ENCODE measurements at places on chromosomes 12 and 14.
A peak's percentile ranks its signal among the peaks of the same experiment; 100 is the strongest.

- peak; percentile 53 for DNase-seq
Observed at GRCh38 chr14:33842299-33842698, 108.6 kb downstream of the EGLN3 start.

DNA sequence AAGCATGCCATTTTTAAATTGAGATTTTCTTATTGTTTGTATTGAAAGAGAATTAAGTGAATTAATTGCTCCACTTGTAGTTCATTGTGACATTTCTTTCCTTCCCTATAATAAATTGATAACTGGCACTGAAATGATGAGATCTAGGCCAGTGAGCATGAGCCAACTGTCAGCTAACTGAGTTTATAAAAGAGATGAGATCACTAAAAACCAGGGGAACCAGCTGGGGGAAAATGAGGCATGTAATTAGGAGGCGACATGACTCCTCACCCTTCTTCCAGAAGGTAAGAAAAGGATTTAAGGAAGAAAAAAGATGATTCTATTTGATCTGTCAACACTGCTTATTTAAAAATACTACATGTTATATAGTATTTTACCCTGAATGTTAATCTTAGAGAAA is 104.5 kb upstream of the DNM1L start:
- no peak for DNase-seq

- DNase-seq: no peak
Observed at GRCh38 chr12:3017281-3017680, 58.1 kb downstream of the TEAD4 start.

GRCh38 chr12:107366322-107366721 is 273.0 kb upstream of the CRY1 start:
- no peak for DNase-seq

DNA sequence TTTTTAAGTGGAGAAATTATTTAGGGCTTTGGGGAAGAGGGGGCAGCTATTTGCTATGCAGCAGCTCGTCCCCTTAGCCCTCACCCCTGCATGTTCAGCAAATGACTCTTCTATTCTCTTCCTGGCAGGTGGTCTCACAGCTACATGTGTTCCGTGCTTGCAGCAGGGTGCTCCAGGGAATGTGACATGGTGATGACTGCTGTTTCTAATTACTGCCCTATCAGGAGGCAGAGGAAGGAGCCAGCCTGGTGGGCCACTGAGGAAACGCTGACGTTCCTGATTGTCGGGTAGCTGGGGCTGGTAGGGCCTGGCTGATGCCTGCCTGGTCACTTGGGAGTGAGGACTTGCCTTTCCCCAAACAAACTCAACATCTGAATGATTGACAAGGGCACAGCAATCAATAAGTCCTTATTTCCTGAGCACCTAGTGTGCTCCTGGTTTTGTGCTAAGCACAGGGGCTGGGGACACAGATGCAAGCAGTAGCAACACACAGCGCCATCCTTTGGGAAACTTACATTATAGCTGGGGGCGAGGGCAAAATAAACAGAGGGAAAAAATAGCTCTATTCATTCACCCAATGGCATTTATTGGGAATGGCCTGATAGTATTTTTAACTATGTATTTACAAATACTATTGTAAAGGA is 377.8 kb downstream of the FUT8 start:
- DNase-seq: no peak

DNA sequence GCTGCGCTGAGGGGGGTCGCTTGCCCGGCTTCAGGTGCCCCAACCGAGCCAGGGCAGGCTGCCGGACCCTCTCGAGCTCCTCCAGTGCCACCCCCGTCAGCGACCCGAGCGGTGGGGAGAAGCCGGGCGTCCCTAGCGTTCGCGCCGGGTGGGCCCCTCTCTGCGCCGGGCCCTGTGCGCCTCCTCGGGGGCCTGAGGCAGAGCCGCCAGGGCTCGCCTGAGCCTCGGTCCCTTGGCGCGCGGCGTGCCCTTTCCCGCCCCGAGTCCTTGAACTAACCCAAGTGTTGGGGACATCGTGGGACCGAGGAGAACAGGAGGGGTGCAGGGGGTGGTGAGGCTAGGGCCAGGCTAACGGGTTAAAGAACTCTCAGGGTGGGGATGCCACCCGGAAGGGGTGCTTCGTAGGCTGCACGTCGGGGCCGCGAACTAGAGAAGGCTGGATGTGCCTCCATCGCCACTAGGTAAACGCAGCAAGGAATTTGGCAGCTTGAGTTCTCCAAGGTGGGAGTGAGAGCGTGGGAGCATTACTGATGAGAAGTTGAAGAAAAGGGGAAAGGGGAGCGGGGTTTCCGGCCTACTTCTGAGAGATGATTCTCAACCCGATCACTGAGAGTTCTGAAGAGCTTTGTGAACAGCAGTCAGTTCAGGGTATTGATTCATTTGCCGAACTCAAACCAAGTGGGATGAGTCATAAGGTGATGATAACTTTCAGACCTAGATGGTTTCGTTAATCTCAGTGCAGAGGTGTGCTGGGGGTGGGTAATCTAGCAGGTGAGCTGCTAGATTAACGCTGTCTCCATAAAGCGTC is 618 bp downstream of the RNF34 start:
- DNase-seq: peak; percentile 30

GRCh38 chr12:47774663-47775062 is 1.6 kb downstream of the SLC48A1 start:
- DNase-seq: no peak

DNA sequence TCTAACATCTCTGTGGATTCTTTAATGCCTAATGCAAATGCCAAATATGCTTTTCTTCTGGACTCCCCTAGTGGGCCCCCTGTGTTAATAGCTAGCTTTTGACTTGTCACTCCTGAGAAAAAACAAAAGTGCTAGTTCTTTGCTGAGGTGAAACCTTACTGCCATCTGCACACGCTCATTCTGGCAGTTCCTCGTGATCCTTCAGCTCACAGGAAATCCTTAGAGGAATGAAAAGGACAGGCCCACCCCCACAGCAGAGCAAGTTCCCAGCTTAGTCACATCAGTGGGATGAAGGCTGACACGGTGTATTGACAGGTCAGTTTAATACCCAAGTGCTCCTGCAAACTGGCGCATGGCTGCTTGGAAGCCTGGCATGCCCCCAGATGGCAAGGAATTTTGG is 165.1 kb upstream of the ATP2B1 start:
- DNase-seq: no peak

GRCh38 chr12:118982984-118983761 is 1.8 kb downstream of the SRRM4 start:
- no peak for DNase-seq

- no peak for DNase-seq
Observed at GRCh38 chr12:67662910-67663538, 14.5 kb downstream of the DYRK2 start.

GRCh38 chr14:90717916-90718315 is 98.3 kb downstream of the TTC7B start:
- no peak for DNase-seq

DNA sequence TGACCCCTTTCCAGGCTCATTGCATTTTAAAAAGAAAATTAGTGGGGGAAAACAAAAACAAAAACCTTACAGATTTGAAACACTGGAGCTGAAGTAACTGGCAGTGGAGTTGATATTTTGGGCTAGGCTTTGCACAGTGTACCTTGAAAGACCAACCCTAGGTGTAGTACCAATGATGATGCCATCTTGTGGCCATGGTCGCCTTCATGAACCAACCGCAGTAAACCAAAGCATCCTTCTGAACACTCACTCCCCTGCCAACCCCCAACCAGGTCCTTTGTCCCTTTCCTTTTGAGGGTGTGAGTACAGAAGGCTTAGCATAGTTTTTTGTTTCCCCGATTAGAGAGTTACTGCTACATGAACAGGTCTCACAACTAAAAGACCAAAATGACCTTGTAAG is 5.9 kb downstream of the TOMM20L start:
- DNase-seq: peak; percentile 43

DNA sequence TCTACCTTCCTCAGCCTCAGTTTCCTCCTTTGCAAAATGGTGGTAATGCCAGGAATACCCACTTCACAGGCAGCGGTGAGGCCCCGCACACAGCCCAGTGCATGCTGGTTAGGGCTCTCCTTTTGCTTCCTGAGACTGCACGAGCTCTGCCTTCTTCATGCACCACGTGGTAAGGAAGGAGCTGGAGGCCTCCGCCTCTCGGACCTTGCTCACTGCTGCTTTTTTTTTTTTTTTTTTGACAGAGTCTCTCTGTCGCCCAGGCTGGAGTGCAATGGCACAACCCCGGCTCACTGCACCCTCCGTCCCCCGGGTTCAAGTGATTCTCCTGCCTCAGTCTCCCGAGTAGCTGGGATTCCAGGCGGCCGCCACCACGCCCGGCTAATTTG is 18.1 kb downstream of the TAMALIN start:
- DNase-seq: no peak

- DNase-seq: no peak
Observed at GRCh38 chr14:95328729-95329503, 9.2 kb upstream of the CLMN start.

GRCh38 chr14:68792979-68793733 is at the start of gene ZFP36L1:
Gene ZFP36L1, minus strand, starts transcription at chr14:68793067. Its CDS starts 129 bp downstream, at chr14:68792938.
- DNase-seq: peak; percentile 96

GRCh38 chr12:24436667-24437066 is 487.2 kb upstream of the SOX5 start:
- DNase-seq: no peak

DNA sequence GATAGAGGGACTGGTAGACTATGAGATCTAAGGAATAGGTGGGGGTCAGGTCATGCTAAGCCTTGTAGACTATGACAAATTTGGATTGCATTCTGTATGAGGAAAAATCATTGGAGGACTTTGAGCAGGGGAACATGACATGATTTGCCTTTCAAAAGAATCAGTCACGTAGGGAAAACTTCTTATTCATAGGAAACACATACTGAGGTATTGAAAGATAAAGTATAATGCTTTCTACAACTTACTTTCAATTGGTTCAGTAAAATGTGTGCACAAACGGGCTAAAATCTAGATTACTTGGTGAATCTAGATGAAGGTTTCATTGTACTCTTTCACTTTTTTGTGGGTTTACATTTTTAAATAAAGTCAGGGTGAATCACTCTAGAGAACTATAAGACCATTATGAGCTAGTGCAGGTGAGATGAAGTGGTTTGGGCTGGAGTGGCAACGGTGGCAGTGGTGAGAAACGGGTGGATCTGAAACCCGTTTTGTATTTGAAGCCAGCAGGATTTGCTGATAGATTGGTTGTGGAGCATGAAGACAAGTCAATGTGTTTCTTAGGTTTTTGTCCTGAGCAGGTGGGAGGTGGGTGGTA is 6.7 kb downstream of the BBS10 start:
- no peak for DNase-seq

GRCh38 chr12:45989287-45989686 is 1.1 kb downstream of the SCAF11 start:
- no peak for DNase-seq

DNA sequence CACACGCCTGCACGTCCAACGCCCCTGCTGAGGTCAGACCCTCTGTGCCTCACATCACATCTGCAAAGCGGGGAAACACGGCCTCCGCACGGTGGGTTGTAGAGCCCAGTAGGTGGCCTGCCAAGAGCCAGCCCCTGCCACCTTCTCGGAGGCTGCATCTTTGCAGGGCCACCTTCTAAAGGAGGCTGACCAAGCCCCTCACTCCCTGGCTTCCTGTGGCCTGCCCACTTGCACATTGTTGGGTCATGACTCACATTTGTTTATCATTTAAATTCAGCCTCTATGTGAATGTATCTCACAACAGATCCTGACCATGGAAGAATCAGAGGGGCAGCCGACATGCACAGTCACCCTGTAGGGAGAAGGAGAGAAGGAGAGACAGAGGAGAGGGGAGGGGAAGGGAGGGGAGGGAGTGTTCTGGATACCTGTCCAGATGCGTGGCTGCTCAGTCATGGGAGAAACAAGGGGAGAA is 319.5 kb upstream of the DIO3 start:
- no peak for DNase-seq

DNA sequence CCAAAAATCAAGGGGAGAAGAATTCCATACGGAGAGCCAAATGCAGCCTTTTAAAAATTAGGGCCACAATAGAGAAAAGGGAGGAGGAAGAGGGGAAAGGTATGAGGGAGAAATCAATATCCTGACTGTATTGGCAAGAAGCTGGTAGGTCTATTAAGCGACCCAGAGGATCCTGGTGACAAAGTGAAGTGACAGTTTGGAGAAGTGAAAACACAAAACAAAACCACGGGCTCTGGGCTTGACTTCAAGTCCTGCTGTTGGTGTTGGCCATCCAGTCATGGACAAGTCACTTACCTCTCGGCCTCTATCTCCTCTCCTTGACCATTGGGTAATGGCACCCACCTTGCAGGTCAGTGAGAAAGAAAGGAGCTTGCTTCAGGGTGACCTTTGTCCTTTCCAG is 47.0 kb upstream of the KCNA5 start:
- no peak for DNase-seq

GRCh38 chr12:116174006-116174405 is 103.5 kb downstream of the MED13L start:
- no peak for DNase-seq

GRCh38 chr12:113528606-113529293 is 57.1 kb upstream of the LHX5 start:
- DNase-seq: no peak

GRCh38 chr14:26443654-26444053 is 154.2 kb downstream of the NOVA1 start:
- no peak for DNase-seq

- no peak for DNase-seq
Observed at GRCh38 chr12:2637371-2637770, 157.4 kb upstream of the FKBP4 start.

DNA sequence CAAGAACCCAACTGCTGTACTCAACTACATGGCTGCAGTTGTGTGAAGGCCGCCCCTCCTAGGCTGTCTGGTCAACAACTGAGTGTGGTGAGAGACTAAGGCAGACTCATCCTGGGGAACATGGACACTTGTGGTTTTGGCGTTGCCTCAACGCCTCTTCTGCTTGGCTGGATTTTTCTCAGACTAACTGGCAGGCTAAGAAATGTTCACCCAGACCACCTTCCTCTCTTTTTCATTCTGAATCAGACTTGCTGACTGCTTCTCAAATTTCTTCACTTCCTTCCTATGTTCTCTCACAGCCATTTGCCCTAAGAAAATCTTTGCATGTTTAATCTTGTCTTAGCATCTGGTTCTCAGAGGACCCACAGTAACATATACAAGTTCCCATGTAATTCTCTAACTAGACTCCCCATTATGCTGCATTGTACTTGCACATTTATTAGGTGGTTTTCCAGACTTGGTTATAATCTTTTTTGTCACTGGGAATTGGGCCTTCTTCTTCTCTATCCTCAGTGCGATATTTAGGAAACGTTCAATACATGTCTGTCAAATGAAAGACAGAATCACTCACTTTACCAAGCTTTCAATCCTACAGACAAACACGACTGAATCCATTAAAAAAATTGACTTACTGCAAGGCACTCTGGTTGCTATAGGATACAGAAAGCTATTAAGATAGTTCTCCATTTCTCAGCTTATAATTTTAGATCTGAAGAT is 327.6 kb downstream of the CCER1 start:
- no peak for DNase-seq

GRCh38 chr14:102620413-102620812 is 28.0 kb downstream of the RCOR1 start:
- DNase-seq: no peak

All from urothelium cell line (cell line).